ENCODE measurements at places on chromosomes 1 and 21.
A peak's percentile ranks its signal among the peaks of the same experiment; 100 is the strongest.

DNA sequence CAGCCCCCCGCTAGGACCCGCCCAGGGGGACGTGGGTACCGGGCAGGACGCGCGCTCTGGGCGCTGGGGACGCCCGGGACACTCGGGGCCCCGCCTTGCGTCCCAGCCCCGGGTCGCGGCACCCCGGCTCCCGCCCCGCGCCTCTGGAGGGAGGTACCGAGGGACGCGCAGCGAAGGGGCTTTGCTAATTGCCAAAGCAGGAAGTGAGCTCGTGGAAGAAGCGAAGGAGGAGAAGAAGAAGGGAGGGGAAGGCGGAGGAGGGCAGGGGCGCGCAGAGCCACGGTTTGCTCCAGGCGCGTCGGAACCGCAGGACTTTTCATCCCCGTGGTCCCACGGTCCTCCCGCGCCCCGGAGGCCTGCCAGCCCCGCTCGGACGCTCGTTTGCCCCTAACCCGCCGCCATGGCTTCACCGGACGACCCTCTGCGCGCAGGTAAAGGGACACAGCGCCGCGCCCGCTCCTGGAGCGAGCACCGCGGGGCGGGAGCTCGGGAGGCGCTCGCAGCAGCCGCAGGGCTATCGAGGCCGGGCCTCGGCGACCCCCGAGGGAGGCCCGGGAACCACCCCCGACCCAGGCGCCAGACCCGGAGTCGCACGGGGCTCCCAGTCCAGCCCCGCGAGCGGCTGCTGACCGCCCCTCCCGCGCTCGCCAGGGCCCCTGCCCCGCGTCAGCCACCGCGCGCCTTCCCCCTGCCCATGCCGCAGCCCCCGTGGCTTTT lies 1.3 kb downstream of the EDARADD start:
- peak; percentile 50 for DNase-seq

- DNase-seq = peak; percentile 70
These were observed 553.6 kb downstream of the NUF2 start for GRCh38 chr1:163875200-163875926.

GRCh38 chr1:111204983-111205713 lies 4.7 kb upstream of the DENND2D start:
- no peak for DNase-seq

DNA sequence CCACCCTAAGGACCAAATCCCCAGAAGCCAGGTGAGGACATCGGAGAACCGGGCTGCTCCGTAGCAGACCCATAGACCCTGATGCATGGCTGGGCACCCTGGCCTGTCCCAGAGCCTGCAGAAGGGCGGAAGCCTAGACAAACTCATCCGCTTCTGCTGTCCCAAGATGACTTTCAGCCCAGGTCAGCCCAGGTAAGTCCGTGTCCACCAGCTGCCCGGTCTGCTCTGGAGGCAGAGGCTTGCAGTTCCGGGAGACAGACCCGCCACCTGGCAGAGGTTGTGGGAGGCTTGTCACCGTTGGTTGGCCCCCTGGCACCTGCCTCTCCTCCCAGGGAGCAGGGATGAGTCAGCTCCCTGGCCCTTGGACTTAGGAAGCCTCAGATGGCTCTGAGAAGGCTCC lies 22.8 kb upstream of the POFUT2 start:
- DNase-seq = no peak

- peak; percentile 75 for DNase-seq
These were observed 25.3 kb upstream of the PEF1 start for GRCh38 chr1:31669786-31670592.

DNA sequence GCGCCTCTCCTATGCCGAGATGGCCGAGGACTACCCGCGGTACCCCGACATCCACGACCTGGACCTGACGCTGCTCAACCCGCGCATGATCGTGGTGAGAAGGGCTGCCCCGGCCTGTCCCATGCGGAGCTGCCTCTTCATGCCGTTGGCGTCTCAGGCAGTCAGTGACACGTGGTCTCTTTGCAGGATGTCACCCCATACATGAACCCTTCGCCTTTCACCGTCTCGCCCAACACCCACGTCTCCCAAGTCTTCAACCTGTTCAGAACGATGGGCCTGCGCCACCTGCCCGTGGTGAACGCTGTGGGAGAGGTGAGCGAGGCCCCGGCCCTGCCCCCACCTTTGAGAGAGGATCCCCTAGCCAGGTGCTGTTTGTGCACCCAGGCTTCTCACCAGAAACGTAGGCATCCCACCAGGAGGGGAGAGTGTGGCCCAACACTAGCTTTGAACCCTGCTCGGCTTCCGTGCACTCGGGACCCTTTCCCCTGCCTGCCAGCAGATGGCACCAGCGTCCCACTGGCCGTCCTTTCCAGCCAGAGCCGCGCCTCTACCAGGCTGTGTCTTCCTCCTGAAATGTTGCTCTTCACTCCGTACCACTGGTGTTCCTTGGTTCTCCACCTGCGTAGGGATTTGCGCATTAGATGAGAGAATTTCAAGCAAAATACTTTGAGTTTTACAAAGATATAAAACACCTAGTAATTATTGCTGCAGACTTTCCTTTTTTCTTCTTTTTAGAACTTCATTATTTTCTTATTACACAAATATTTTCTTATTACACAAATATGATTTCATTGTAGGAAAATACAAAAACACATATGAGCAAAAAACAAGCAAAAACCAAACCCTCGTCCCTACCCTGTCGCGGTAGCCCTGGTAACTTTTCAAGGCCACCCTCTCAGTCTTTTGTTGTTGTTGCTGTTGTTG lies 9.0 kb downstream of the NPPA start:
- peak; percentile 57 for DNase-seq

GRCh38 chr1:46466477-46467182 lies 23.0 kb upstream of the DMBX1 start:
- DNase-seq = peak; percentile 77

DNA sequence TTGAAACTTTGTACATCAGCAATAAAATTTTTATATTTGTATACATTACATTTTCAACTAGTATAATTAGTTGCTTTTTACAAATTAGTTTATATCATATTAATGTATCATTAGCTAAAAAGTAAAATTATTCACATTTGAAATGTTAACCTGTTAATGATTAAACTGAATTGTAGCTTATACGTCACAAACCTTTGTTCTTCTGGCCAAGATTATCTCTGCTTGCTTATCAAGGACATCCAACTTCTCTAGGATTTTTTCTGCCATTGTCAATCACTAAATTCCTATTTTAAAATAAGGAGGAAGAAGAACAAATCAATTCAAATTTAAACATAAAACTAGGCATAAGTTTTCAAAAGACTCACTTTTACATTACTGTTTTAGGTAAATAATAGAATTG lies 7.8 kb downstream of the C1orf141 start:
- no peak for DNase-seq

- no peak for DNase-seq
These were observed 86.4 kb upstream of the COL6A1 start for GRCh38 chr21:45894906-45895777.

All from NCI-H1436 (cell line).